Occipital lobe (tissue), 3 donors: ENCODE measurements at places on chromosomes 1 and 21. TPM values are rescaled to one million over a fixed set of nuclear protein-coding genes. Genes with fewer than 3 reads are reported as not detected.
A peak's percentile ranks its signal among the peaks of the same experiment; 100 is the strongest.

The ATAD3A gene
- total RNA-seq = 7.3 TPM

The STIL gene
- total RNA-seq = 9.4 TPM

The RPE65 gene
- 0.16 TPM for total RNA-seq

The CRYAA gene
- total RNA-seq = not detected

The ACADM gene
- total RNA-seq = 69.1 TPM

The SERINC2 gene
- 1.7 TPM for total RNA-seq

The NOL9 gene
- total RNA-seq = 34.0 TPM

The VHLL gene
- total RNA-seq = 0.94 TPM

The ANGPTL1 gene
- total RNA-seq = 2.7 TPM

GRCh38 chr1:108533351-108534083, 26.4 kb upstream of the EEIG2 start:
- DNase-seq = no peak

DNA sequence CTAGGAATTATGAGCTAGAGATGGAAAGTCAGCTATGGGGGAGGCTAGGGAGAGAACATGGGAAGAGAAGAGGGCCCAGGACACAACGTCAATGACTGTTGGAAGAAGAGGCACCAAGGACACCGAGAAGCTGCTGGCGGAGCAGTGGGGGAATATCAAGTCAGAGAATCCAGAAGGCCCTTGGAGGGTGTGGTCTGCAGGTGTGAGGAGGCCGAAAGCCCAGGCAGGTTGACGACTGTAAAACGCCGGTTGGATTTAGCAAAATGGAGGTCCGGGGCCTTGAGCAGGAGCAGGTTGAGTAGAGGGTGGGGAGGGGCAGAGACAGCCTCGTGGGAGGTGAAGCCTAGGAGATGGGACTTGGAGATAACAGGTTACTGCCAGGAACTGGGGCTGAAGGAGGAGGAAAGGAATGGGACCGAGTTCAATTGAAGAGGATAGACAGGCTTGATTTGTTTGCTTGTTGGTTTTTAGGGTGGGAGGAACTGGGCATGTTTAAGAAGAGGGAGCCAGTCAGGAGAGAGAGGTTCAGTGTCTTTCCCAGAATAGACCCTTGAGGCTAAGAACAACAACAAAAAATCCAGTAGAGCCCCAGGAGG, 35.1 kb downstream of the EDN2 start:
- DNase-seq = no peak

- no peak for DNase-seq
Observed at GRCh38 chr1:211478376-211478775, 13.6 kb downstream of the RD3 start.

DNA sequence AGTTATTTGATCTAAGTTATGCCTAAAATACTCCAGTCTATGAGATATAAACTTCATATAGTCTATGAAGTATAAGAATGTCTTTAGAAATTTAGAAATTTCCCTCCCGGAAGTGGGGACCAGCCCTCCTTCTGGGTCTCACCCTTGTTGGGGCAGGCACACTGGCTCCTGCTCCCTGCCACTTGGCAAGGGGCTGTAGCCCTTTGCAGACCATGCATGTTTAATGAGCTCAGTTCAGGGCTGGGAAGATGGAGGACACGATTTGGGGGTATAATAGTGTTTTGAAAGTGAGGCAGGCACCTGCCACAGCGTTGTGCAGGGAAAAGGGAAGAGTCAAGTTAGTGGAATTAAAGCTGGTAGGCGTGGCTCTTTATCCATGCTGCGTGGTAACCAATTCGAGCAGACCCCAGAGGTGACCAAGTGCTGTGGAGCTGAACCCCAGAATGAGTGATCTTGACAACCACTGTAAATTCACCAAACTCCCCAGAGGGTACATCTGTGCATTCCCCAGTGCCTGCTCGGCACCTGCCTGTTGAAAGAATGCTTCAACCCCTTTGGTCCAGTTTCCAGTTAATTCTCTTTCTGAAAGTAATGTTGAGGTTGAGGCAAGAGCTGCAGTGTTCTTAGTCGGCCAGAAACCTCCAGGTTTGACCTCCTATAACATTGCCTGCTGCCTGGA, 79.6 kb downstream of the DOP1B start:
- no peak for DNase-seq

- DNase-seq = no peak
Observed at GRCh38 chr1:150477733-150478132, 9.5 kb upstream of the TARS2 start.

- peak; percentile 18 for DNase-seq
Observed at GRCh38 chr1:35808450-35809113, 766 bp downstream of the AGO4 start.

DNA sequence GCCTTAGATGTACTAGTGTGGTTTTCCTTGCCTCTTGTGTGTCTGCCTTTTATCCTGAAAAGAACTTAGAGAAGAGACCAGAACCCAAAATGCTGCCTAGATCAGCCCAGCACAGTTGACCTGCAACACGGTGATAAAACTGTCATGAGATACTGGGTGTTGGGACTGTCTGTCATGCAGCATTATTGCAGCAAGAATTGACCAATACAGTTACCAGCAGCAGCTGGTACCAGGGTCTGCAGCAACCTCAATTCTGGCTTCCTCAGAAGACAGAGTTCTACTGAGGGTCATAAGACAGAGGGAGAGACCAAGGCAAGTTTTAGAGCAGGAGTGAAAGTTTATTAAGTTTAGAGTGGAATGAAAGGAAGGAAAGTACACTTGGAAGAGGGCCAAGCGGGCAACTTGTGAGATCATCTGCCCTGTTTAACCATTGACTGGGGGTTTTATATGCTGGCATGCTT, 182.0 kb downstream of the DYRK1A start:
- DNase-seq = no peak

GRCh38 chr21:17387030-17387617, 125.7 kb upstream of the CXADR start:
- no peak for DNase-seq

DNA sequence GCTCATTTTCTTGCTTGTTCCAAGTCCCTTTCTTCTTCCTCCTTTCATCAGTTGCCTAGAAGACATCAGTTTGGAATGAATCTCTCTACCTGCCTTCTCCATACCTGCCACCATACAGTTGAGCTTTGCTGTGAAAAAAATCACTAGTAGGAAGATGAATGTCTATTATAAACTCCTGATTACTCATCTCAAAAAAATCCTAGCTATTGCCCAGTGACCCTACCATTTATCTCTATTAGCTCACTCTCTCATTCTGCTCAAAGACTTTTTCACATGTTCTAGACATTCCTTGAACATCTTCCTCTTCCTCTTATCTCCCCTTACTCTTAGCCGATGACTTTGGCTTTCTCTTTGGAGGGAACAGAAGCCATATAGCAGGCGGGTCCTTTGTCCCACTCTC, 49.7 kb upstream of the HMGB4 start:
- no peak for DNase-seq

DNA sequence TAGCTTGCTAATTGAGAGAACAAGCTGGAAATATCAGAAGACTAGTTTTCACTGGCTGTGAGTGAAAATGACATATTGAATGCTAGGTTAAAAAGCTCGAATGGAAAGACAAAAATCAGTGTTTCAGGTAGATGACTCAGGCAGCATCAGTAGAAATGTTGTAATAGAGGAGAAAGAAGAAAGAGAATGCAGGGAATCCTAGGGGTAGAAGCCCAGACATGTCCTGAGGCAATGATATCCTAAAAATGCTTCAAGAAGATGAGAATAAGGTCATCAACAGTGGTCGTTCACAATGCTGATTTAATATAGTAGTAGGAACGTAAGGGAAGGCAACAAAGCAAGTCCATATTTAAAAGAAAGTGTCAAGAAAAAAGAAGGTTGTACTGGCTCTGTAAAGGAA, 96.7 kb upstream of the HP1BP3 start:
- no peak for DNase-seq

DNA sequence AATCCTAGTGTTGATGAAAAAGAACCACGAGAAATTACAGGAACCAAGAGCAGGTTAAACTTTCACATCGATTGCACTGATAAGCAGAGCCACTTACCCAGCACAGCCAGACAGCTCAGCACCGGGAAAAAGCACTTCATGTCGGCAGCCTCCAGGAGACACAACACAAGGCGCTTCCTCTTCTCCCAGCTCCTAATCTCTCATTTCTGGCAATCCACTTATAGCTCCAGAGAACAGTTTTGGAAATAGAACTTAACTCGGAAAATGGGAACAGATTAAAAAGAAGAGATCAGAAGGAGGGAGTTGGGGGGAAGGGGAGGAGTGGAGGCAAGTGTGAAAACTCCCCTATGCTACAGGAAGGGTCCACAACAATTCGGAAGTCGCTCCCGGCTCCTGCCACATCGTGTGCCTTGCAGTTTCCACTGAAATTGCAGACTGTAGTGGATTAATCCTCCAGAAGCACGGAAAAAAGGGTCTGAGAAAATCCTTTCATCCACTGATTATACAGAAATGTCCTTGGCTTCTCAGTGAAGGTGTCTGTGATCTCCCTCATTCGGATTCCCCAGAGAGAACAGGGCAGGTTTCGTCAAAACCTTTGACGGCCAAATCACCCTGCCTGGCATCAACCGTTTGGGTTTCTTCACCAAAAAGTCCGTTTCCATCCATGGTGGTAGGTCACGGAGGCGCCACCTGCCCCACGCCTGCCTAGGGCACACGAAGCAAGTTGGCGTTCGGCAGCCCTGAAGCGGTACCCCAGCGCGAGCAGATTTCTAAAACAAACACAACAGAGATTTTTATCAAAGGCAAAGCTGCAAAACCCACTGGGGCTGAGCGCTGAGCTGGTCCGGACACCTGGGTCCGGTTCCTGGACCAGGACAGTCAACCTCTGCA, 1.1 kb downstream of the IGSF3 start:
- DNase-seq = no peak

GRCh38 chr1:183653462-183653794, 312 bp upstream of the APOBEC4 start:
- no peak for DNase-seq

- no peak for DNase-seq
Observed at GRCh38 chr1:22320587-22321344, 130.9 kb upstream of the ZBTB40 start.

GRCh38 chr1:33342041-33342723, 21.3 kb upstream of the A3GALT2 start:
- DNase-seq = peak; percentile 86

DNA sequence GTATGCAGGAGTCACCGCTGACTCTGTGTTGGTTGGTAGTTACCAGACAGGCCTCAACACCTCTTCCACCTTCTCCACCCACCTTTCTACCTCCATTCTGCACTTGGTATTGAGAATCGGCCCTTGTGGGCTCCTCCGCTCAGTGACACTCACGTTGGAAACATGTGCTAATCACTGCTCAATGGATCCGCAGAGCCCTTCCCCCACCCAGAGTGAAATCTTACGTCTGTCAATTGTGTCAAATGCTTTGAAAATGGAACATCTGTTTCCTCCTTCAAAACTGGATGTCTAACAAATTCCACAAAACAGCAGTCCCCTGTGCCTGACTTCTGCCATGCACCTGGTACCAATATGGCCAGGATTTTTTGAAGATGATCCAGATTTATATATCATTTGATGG, 65.5 kb upstream of the NRIP1 start:
- DNase-seq = no peak

DNA sequence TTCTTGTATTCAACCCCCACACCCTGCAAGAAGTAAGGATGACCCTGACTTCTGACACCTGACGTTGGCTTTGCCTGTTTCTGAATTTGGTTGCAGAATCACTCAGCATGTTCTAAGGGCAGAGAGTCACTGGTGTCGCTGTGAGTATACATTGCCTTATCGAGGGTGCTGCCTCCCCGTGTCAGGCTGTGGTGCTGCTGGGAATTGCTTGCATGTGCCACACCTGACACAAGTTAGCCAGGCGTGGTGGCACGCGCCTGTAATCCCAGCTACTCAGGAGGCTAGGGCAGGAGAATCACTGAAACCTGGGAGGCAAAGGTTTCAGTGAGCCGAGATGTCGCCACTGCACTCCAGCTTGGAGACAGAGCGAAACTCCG, 45.9 kb downstream of the WDR4 start:
- DNase-seq = no peak

GRCh38 chr21:46475296-46475695, 16.6 kb downstream of the DIP2A start:
- no peak for DNase-seq

- no peak for DNase-seq
Observed at GRCh38 chr1:22001409-22001808, at the start of gene CELA3A. Gene CELA3A (plus strand): TSS chr1:22001657. CDS start chr1:22001675, 18 bp downstream.
